ENCODE measurements at places on chromosomes 3 and 15.
A peak's percentile ranks its signal among the peaks of the same experiment; 100 is the strongest.

- DNase-seq = no peak
These were observed 652.3 kb upstream of the KCNMB2 start for GRCh38 chr3:177883957-177884356.

DNA sequence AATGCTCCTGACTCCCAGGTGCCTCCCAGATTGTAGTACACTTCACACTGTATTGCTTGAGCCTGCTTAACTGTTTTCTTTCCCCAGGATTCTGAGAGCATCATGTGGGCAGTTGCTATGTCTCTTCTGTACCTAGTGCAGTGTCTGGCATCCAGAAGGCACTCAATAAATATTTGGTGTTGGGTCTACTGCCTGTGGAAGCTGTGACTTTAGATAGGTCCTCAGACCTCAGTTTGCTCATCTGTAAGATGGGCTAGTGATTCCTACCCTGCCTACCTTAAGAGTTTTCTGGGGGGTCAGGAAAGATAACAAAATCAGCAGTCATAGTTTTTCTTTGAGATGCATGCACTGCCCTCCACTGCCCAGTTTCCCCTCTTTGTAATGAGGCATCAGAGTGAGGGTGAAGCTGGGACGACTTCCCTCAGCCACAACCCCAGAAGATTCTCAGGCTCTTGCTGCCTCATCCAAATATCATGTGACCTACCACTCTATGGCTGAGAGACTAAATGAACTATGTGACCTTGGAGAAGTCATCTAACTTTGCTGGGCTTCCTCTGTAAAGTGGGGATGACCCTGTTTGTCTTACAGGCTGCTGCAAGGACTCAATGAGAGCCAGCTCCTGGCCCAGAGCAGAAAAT lies 50.4 kb downstream of the ATP2B2 start:
- no peak for DNase-seq

- DNase-seq = no peak
These were observed 28.1 kb downstream of the ATRIP start for GRCh38 chr3:48474619-48475018.

GRCh38 chr3:50340448-50341329 lies at the start of gene RASSF1:
RASSF1 (minus strand) TSS chr3:50340836; CDS start chr3:50340805, 31 bp downstream.
- DNase-seq = no peak

DNA sequence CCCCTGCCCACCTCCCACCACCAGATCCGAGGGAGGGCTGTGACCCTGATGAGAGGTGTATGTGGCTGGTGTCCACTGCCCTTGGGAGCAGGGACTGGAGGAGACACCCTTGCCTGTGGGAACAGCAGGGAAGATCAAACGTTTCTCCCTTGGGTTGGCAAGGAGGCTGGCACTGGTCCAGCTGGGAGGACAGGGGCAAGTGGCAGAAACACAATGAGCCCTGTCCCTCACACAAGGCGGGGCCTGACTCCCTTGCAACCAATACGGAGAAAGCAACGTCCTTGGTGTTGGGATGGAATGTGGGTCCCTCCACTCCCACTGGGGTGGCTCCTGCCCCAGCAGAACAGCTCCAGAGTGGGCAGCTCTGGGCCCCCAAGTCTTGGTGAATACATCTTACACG lies 5.2 kb downstream of the HYAL2 start:
- peak; percentile 25 for DNase-seq

GRCh38 chr3:4447295-4447999 lies 19.6 kb downstream of the SUMF1 start:
- no peak for DNase-seq

- peak; percentile 77 for DNase-seq
These were observed 62.8 kb downstream of the FMN1 start for GRCh38 chr15:33131552-33132232.

- DNase-seq = no peak
These were observed 10.3 kb downstream of the PIK3CA start for GRCh38 chr3:179158336-179159039.

DNA sequence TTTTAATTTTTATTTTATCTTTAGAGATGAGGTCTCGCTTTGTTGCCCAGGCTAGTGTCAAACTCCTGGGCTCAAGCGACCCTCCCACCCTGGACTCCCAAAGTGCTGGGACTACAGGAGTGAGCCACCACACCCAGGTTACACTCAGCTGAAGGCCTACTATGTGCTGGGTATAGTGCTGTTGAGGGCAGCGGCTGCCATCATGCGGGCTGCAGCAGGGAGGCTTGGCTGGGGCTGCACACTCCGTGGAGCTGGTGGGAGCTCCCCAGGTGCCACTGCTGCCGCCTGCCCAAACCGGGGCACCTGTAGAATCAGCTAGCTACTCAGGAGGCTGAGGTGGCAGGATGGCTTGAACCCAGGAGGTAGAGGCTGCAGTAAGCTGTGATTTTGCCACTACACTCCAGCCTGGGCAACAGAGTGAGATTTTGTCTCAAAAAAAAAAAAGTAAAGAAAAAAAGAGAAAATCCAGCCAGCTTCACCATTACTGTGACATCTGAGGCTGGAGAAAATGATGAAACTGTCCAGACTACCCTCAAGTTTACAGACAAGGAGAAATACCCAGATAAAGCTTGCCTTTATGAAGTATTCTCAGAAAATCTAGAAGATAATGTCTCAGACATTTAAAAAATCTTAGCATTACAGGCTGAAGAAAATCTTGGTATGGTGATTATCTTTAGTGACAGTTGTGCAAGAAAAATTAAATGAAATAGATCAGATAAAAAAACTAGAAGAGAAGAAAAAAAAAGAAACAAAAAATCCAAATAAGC lies 42.1 kb downstream of the CRABP1 start:
- DNase-seq = no peak

GRCh38 chr15:62849316-62850106 lies 193.0 kb upstream of the TPM1 start:
- no peak for DNase-seq

GRCh38 chr3:119891944-119892721 lies 110.2 kb downstream of the NR1I2 start:
- DNase-seq = peak; percentile 83

- no peak for DNase-seq
These were observed 18.2 kb upstream of the AMOTL2 start for GRCh38 chr3:134392336-134392983.

GRCh38 chr3:8937064-8938020 lies 25.9 kb downstream of the RAD18 start:
- DNase-seq = peak; percentile 92

DNA sequence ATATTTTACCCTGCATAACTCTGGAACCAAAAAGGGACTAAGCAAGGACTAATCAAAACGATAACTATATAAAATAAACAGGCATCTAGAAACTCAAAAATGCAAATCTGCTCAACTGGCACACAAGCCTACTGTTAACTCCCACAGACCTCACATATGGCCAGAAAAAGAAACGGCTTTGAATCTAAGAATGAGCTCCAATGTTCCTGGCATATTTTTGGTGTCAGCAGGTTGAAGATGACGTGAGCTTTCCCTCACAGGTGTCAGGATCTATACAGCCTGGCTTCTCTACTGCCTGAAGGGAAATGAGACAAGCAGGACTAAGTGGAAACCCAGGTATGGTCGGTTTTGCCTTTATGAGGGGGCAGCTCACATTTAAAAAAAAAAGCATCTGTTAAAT lies 120.1 kb upstream of the SPATA12 start:
- no peak for DNase-seq

GRCh38 chr15:69489073-69489571 lies 36.5 kb downstream of the RPLP1 start:
- peak; percentile 13 for DNase-seq

DNA sequence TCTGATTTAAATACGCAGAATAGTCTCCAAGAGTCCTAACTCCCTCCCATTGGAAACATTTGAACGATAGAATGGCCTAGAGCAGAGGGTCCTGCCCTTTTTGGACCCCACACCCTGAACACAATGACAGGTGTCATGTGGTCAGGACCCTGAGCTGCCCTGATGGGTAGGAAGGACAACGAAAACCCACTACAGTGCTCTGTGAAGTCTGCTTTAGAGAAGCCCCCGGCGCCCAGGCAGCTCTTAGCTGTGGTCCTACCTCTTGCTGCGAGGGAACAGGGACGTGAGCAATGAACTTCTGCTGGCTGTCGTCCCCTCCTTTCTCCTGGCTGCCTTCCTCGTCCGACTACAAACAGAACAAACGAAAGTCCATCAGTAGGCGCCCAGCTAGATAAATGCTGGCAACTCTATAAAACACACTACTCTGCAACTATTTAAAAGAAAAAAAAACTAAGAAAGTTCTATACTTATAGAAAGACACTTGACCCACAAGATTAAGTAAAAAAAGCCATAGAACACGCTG lies 8.7 kb upstream of the RAB43 start:
- DNase-seq = no peak

DNA sequence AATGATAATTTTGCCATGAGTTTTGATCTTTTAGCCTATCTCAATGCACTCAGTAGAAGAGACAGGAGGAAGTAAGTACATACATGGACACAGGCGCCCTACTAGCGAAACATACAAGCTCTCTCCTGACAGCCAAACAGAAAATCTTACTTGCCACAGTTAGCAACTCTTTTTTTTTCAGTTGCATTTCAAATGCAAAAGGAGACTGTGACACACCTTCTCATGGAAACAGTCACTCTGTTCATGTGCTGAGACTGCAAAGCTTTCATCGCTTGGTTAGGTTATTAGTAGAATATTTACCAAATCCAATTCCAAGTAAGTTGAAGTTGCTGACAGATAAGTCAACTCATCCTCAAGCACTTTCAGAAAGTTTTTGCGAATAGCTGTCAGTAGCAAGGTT lies 223.3 kb downstream of the FOXP1 start:
- DNase-seq = no peak

DNA sequence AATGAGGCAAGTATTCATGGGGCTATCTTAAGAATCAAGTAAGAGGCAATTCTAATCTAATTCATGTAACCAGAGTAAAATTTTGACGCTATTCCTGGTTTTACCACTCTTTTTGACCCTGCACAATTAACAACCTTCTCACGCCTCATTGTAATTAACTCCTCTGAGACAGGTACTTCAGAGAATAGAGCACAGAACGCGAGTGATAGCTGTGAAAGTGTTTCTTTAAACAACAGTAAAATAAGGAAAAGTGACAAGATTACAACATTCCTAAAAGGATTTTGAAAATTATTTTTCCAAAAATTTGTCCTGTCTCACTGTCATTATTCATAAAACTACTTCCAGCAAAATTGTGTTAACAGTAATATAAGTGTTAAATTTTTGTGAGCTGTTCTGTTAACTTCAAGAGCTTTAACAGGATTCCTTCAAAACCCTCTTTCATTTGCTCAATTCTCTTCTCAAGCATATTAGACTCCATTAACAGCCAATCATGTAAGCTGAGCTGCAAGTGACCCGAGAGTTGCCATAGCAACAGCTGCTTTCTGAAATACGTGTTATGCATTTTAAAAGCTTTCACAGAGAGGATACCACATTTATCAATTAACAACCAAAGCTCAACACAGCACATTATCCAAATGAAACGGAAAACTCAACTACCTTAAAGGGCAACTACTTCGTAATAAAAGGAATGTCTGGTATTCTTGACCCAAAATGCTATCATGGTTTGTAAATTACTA lies 93.1 kb downstream of the STAG1 start:
- no peak for DNase-seq

GRCh38 chr15:38564557-38565286 lies at the start of gene RASGRP1:
RASGRP1 (minus strand) TSS chr15:38564814; CDS start chr15:38564628, 186 bp downstream.
- peak; percentile 35 for DNase-seq

- DNase-seq = no peak
These were observed 88.8 kb upstream of the TSEN2 start for GRCh38 chr3:12395349-12396012.

GRCh38 chr3:197858598-197858997 lies 67.5 kb downstream of the LRCH3 start:
- DNase-seq = no peak

DNA sequence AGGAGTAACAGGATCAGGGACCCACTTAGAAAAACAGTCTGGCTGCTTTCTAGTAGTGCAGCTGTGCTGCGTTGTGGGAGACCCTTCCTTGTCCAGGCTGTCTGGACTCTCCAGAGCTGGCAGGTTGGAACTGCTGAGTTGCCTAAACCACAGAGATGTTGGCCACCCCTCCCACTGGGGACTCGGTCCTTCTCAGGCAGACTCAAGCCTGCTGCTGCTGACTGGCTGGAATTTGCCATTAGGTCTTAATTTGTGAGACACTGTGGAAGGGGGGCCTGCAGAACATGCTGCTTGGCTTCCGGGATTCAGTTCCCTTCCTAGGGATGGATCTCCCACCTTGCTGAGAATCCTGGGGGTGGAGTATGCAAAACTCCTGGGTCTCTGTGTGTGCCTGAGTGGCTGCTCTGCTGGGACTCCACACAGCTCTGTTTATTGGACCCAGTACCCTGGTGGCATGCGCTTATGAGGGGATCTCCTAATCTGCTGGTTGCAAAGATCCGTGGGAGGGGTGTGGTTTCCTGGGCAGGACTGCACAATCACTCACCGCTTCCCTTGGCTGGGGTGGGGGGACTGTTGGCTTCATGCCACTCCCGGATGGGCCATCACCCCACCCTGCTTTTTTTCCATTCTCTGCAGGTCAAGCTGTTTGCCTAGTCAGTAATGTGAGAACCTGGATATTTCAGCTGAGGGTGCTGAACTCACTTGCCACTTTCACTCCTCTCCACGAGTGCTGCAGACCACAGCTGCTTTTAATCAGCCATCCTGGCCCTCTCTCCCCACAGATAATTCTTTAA lies 150.5 kb downstream of the CFAP20DC start:
- peak; percentile 47 for DNase-seq

GRCh38 chr3:157088601-157089454 lies 71.1 kb downstream of the CCNL1 start:
- DNase-seq = peak; percentile 93

DNA sequence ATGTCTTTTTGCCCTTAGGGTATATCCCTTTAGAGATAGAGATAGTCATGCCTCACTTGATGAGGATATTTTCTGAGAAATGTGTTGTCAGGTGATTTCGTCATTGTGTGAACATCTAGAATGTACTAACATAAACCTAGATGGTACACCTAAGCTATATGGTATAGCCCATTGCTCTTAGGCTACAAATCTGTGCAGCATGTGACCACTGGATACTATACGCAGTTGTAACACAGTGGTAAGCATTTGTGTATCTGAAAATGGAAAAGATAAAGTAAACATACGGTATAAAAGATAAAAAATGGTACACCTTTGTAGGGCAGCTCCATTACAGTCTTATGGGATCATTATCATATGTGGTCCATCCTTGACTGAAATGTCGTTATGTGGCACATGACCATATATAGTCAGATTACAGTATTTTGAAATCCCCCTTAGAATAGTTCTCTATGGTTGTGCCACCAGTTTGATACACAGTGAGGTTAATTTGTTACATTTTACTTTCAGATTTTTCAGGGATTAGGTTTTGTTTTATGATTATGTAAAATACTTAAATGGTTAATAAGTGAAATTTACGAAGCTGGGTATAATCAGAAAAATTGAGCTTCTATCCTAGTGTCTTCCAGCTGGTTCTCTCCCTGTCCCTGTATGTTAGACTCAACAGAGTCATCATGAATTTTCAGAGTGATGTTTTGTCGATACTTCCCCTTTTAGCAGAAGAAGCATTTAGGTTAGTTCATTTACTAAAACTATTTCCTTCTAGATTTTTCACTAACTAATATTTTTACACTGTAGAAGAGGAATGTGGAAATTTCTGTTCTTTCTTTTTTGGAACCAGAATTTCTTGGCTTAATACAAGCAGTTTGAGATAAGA lies 12.8 kb downstream of the SETD5 start:
- DNase-seq = no peak

All from PC-3 (cell line).